ENCODE measurements at places on chromosomes 1 and 21.

- no peak for DNase-seq
Measured at GRCh38 chr1:116346943-116347673, 25.9 kb upstream of the ATP1A1 start.

- no peak for DNase-seq
Measured at GRCh38 chr21:41358193-41359166, 3.3 kb upstream of the MX2 start.

GRCh38 chr1:28439320-28439719 is 66.5 kb upstream of the RCC1 start:
- DNase-seq = no peak

GRCh38 chr1:95048317-95048716 is 24.4 kb downstream of the ALG14 start:
- no peak for DNase-seq

DNA sequence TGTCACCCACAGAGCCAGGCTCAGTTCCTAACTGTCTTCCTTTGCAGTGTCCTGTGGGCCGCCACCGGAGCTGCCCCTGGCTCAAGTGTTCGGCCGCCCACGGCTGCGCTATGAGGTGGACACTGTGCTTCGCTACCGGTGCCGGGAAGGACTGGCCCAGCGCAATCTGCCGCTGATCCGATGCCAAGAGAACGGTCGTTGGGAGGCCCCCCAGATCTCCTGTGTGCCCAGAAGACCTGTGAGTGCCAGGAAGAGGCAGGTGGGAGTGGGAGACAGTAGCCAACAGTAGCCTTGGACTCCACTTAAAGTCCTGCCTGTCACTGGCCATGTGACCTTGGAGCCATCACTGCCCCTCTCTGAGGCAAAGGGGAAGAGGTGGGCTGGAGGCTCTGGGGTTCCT is 16.6 kb downstream of the BCAN start:
- no peak for DNase-seq

DNA sequence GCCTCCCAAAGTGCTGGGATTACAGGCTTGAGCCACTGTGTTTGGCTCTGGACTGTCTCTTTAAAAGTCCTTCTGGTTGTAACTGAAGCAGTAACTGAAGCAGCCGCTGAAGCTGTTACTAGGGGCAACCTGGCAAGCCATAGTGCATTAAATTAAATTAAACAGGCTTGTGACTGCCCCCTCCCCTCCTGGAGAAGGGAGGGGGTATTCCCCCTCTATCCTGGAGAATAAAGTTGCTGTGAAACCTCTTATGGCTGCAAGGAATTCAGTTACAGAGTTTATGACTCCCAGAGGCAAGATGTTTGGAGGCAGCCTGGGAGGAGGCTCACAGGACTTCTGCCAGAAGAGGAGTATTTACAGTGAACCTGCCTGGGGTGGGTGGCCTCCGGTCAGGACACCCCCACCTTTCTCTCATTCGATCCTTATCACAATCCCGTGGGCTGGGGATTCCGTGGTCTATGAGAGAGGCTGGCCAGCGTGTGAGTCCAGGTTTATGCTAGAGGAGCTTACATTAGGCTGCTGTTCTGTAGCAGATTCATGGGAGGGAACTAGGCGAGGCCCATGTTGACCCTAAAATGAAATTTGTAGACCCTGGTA is 8.3 kb downstream of the TTC22 start:
- DNase-seq = no peak

- DNase-seq = no peak
Measured at GRCh38 chr1:167093846-167094516, at the start of gene STYXL2. STYXL2 (plus strand) TSS chr1:167094075; CDS start chr1:167094850, 775 bp downstream.

DNA sequence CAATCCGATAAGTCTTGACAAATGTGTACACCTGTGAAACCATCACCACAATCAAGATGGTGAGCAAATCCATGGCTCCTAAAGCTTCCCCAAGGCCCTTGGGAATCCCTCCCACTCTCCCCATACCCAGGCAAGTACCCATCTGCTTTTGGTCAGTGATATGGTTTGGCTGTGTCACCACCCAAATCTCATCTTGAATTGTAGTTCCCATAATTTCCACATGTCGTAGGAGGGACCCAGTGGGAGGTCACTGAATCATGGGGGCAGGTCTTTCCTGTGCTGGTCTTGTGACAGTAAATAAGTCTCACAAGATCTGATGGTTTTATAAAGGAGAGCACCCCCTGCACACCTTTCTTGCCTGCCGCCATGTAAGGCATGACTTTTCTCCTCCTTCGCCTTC is 14.6 kb upstream of the GUCA2B start:
- no peak for DNase-seq

GRCh38 chr1:220669005-220669404 is 21.2 kb upstream of the C1orf115 start:
- DNase-seq = no peak

- no peak for DNase-seq
Measured at GRCh38 chr1:205588636-205589035, 43.2 kb downstream of the ELK4 start.

DNA sequence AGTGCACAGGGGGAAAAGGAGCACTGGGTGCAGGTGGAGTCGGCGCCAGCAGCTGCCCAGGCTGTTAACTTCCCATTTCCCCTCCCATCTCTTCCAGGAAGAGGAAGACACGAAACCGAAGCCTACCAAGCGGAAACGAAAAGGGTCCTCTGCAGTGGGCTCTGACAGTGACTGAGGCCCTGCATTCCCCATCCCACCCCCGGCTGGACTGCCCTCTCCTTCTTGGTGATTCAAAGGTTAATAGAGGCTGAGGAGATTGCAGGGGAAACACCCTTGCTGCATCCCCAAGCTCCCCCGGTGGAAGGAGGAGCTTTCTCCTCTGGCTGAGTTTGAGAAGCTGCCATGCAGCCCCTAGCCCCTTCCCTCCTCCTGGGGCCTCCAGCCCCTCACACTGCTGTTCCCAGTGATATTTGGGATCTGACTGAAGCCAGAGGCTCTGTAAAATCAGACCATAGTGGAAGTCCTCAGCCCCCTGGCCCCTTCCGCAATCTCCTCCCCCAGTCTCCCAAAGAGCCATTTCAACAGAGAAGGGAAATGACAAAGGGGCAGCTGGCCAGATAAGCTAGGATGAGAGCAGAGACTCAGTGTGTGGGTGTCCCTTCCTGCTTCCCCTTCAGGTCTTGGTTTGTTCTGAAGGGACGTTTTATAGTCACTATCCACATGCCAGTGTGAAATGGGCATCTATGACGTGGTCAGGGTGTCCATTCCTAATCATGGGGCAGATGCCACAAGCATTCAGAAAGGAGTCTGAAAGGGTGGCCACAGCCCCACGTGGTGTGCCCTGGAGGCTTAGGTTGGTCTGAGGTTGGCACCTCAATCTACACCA is 1.9 kb upstream of the SLC27A3 start:
- no peak for DNase-seq

Data from GM18507 (cell line).